ENCODE measurements at places on chromosomes 6 and 20.

DNA sequence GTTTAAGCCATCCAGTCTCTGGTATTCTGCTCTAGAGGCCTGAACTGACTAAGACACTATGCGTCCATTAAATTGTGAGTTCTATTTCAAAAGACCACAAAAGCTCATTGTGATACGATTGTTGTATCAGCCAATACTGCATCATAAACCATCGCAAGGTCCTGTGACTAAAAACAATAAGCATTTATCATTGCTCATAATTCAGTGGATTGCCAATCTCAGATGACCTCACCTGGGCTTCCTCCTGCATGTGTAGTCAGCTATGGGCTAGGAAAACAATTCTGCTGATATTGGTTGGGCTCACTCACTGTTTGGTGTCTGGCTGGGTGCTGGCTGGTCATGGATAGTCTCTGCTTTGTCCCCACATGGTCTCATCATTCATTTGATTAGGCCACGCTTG is 592.7 kb upstream of the BTBD3 start:
- DNase-seq = no peak

DNA sequence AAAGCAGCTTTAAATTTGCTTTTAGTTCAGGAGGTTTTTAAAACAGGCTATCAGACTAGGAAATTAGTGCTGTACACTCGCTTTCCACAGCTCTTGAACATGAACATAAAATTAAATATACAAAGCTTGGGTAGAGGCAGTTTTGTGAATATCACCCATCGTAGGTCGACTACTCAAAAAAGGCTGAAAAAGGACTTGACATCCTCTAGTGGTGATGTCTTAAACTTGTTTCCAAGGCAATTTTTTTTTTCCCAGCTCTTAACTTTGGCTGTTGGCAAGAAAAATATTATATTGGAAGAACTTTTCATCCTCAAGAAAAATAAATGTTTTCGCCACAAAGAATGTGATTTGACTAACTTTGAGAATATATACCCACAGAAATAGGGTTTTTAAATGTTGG is 2.9 kb downstream of the MAP7 start:
- DNase-seq = peak; percentile 68

DNA sequence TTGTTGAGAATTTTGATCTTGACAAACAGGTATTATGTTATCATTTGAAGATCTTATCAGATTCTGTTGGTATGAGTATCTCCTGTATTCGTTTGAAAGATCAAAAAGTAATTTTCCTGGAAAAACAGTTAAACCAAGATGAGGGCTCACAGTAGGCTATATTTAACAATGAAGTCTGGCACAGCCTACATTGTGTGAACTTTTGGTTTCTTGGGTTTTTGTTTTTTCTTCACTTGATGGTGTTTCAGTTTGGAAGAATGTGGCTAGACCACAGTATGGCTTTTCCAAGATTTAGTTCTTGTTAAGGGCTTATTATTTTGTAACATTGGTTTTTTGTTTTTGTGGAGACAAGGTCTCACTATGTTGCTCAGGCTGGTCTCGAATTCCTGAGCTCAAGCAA is 306.4 kb downstream of the CDKAL1 start:
- DNase-seq = no peak

GRCh38 chr6:26124781-26125685 is 37.8 kb downstream of the HFE start:
- DNase-seq = peak; percentile 57

- no peak for DNase-seq
Measured at GRCh38 chr20:1479831-1480595, 11.2 kb downstream of the SIRPB2 start.

GRCh38 chr20:62822788-62823651 is 6.2 kb downstream of the COL9A3 start:
- DNase-seq = peak; percentile 91

GRCh38 chr6:130105996-130106704 is 87.8 kb downstream of the L3MBTL3 start:
- DNase-seq = peak; percentile 80

DNA sequence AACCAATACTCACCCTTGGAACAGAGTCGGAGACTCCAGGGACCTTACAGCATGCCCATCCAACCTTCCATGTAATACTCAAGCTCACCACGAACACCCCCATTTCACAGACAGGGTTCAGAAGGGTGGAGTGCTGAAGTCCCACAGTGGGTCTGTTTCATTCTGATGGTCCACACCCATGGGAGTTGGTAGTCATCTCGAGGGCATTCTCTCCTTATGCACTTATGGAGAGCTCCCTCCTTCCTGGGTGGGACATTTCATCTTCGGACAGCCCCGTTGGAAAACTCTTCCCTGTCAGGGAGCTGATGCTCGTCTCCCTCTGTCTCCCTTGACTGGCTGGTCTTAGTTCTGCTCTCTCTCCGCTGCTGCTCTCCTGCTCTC is 38.9 kb downstream of the COX4I2 start:
- DNase-seq = no peak

DNA sequence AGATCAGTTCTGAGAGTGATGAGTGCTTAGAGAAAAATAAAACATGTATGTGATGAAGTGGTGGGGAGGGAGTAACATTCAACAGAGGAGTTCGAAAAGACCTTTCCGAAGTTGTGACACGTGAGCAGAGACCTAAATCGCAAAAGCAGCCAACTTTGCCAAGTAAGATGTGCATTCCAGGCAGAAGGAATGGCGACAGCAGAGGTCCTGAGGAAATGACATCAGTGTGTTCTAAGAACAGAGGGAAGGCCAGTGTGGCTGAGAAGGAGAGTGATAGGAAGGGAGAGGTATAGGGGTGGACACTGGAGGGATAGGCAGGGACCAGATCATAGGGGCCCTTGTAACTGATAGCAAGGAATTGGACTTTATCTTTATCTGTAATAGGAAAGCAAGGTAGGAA is 51.3 kb downstream of the ADAT2 start:
- DNase-seq = no peak

- DNase-seq = no peak
Measured at GRCh38 chr6:140062043-140063020, 687.9 kb upstream of the CITED2 start.

GRCh38 chr20:15992564-15992963 is 580.7 kb downstream of the KIF16B start:
- DNase-seq = no peak

GRCh38 chr20:34364223-34364506 is 1.1 kb downstream of the ITCH start:
- DNase-seq = no peak

DNA sequence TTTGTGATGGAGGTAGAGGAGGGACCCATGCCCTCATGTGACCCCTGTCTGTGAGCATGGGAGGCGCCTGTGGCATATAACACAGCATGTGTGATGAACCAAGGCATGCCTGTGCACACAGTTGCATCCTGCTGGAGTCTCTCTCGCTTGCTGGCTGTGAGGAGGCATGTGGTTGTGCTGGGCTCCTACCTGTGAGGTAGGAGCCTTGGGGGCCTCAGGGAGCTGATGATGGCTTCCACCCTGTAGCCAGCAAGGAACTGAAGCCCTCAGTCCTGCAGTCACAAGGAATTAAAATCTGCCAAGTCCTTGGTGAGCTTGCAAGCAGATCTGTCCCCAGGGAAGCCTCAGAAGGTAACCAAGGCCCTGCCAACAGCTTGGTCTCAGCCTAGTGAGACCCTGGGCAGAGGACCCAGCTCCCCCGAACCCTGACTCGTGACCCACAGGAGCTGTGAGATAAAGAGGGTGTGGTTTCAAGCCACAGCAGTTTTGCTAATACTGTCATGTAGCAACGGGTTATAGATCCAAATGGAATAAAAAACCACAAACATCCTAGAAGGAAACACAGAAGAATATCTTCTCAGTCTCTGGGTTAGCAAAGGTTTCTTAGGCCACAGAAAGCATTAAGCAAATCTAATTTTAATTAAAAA is 145.7 kb downstream of the WDR27 start:
- DNase-seq = peak; percentile 24

DNA sequence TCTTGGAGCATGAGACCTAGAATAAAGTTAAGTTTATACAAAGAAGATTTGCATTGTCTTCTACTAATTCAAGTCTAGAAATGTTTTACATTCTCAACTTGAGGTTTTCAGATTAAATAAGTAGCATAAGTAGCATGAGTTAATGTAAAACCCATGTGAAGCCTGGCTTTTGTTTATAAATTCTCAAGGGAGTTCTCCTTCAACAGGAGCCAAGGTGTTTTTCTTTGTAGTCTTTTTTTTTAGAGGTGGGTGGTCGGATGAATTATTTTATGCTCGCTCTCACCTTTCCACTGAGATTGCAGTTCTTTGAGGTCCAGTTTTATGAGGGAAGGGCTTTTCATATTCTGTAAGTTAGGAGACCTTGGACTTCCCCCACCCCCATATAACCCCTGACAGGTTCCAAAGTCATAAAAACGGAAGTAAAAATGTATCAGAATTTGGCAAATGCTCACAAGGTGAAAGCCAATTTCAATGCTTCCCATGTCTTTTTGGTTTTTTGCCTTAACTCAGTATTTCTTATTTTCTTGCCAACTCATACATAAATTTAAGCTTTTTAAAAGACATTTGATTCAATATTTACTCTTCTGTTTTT is 244.3 kb upstream of the ASCC3 start:
- DNase-seq = no peak

- DNase-seq = no peak
Measured at GRCh38 chr20:5192570-5193431, 66.0 kb downstream of the CDS2 start.

- DNase-seq = no peak
Measured at GRCh38 chr20:62823688-62824475, 7.0 kb downstream of the COL9A3 start.

Data from NB4 (cell line).